RWPE2 (cell line): ENCODE measurements at places on chromosomes 6 and 20.

DNA sequence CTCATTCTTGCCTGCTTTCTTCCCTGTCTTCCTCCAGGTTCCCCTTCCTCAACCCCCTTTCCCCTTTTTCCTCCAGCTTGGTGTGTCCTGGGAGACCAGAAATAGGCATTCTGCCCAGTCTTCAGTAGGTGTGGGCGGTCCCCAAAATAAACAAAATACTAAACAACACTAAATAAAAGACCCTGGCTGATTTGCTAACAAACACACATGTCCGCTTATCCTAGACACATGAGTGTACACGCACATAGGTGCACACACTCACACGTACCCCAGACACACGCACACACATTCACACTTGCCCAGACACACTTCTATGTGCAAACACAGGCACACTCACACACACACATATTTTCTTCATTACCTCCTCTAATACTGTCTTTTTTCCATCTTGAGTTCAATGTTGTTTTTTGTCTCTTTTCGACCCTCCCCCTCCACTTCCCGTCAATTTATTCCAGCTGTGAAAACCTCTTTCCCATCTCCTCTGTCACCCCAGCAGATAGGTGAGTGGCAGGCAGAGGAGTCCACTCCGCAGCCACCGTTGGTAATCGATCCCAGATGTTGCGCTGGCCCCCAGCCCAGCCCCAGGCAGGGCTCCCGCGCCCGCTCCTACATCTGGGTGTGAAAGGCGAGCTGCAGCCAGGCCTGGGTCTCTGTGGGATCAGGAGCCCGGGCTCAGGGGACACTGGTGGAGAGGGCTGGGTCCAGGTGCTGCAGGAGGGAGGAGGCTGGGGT is 56.9 kb upstream of the FOXP4 start:
- DNase-seq = no peak

GRCh38 chr6:130269969-130270635 is 47.4 kb upstream of the SAMD3 start:
- no peak for DNase-seq

DNA sequence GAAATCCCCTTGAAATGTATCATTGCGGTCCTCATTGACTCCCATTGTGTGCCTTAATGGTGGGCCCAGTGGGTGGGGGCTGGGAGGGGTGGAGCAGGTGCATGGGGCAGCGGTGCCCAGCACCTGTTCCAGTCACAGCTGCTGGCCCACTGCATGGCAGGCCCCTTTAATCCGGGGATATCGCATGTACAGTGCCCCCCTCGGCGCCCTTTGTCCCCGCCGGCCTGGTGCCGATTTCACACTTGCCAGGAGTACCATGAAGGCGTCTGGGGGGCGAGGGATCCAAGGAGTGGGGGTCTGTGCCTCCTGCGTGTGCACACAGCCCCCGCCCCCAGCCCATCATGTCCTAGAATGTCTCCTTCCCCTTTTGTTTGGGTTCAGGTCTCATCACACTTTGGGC is 2.8 kb downstream of the SNAI1 start:
- DNase-seq = no peak

DNA sequence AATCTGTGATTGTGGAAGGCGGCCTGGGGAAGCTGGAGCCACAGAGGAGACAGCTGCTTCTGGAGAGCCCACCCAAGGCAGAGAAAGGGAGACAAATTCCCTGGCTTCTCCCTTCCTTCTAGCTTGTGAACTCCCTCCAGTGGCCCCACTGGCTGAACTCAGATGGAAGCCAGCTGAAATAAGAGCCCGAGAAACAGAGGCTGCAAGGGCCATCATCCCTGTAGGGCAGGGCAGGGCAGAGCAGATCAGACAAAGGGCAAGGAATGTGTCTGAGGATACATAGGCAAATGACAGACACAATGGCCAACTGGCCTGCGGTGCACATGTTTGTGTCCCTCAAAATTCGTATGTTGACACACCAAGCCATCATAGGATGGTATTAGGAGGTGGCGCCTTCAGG is 25.3 kb downstream of the MDFI start:
- no peak for DNase-seq

DNA sequence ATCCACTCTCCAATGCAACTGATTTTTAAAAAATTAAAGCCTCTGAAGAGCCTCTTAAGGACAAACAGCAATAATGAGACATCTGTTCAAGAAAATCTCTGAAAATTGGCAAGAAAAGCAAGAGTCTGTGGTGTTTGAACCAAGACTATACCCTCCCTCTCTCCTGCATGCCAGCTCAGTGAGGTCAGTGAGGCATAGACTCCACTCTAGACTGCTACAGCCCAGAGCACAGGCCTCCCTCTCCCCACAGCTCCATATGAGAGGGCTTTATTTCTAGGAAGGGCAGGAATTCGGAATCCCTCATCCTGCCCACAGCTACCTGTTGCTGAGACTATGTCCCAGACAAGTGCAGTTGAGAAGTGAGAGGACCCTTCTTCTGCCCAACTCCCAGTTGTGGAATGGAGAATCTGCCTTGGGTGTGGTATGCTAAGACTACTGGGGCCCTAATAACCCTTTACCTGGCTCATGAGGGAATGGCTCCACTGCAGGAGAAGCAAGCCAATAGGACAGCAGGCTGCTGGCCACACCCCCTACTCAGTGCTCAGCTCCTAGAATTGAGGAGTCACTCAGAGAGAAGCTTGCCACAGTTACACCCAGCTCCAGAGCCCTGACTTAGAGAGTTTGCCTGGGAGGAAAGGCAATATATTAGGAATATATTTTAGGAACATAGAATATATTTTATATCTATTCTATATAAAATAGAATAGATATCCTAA is 22.7 kb upstream of the HLA-DQA1 start:
- no peak for DNase-seq

- DNase-seq = no peak
These were observed 142.1 kb upstream of the STMND1 start for GRCh38 chr6:16959789-16960188.

DNA sequence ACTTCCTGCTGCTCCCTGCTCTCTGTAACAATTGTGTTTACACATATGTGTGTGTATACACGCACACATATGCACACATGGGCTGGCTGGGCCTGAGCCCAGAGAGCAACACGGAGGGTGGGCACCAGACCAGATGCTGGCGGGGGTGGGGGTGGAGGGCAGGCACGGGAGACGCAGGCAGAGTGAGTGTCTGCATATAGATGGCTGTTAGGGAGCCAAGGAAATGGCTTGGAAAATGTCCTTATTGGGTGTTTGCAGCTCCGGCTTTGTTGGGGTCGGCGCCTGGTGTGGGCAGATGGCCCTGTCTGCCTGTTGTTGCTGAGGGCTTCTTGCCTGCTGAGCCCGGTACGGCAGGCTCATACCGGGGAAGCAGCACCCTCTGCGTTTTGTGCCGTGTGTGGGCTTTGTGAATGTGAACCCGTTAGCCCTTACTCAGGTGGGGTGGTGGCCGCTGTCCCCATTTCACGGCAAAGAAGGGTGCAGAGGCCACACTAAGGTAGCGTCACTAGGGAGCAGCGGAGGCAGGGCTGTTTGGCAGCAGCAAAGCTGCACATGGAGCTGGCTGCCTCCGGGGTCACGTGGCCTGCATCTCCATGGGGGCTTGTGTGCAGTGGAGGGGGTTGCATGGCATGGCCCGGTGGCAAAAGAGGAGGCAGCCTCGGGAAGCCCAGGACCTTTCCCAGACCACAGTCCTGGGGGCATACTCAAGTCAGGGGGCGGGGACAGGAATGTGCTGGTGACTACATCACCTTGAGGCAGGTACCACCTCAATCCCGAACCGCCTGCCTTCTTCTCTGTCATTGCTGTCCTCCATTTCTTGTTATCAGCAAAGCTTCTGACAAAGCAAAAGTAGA is 47.4 kb upstream of the SRF start:
- DNase-seq = no peak

GRCh38 chr6:32664827-32665362 is 1.6 kb downstream of the HLA-DQB1 start:
- DNase-seq = no peak

GRCh38 chr6:93523365-93523764 is 104.0 kb upstream of the EPHA7 start:
- DNase-seq = no peak

GRCh38 chr6:25706314-25707014 is 48.1 kb upstream of the SLC17A4 start:
- no peak for DNase-seq

GRCh38 chr6:102390541-102390940 is 997.0 kb downstream of the GRIK2 start:
- DNase-seq = no peak

DNA sequence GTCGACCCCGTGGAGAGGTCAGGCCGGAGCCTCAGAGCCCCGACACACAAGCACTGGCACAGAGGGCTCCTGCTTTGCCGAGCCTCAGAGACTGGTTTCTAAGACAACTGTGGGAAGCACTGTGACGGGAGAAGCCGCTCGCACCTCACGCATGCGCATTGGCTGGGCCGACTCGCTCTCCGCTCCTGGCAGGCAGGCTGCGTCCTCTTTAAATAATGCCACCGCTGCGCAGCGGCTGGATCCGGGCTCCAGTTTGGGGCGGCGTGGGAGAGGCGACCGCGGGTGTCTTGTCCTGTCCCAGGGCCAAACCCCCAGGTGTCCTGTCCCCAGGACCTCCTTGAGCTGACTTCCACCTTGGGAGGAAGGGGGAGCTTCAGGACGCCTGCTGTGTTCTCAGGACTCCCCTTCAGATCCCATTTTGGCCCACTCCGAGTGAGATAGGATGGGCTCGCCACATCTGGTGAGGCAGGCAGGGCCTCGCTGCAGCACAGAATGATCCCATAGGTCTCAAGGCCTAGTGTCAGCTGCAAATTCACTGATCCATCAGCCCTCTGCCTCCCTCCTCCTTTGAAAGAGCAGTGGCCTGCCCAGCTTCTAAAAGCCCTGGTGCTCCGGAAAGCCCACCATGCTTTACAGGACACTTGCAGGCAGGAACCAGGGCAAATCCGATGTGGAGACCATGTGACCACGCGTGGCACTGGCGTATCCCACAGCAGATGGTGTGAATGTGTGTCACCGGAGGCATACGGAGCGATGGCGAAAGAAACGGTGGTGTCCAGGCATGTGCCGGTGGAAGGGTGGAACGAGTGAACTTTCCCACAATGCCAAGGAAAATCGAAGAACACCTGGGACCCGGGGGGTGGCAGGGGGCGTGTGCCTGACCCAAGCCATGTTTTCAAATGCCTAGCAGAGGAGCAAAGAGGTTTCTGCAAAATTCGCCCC is 169.3 kb upstream of the ZNF337 start:
- DNase-seq = peak; percentile 76

DNA sequence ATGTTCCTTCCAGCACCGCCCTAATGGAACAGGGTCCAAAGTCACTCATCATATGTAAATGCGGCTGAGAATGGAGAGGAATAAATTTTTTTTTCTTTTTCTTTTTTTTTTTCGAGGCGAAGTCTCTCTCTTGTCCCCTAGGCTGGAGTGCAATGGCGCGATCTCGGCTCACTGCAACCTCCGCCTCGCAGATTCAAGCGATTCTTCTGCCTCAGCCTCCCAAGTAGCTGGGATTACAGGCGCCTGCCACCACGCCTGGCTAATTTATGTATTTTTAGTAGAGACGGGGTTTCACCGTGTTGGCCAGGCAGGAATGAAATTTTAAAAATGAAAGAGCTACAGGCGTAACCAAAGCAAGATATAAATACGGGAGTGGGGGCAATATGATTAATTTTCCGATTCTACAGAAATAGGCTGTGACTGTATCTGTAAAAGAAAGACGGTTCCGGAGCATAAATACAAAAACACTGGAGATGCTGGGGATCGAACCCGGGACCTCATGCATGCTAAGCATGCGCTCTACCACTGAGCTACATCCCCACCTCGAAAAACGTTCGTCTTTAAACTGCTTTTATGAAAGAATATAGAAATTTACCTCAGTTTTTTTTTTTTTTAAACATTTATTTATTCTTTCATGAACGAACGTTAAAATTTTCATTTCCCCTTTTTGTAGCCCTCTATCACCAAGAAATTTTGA is 132.2 kb downstream of the GPX5 start:
- DNase-seq = no peak

DNA sequence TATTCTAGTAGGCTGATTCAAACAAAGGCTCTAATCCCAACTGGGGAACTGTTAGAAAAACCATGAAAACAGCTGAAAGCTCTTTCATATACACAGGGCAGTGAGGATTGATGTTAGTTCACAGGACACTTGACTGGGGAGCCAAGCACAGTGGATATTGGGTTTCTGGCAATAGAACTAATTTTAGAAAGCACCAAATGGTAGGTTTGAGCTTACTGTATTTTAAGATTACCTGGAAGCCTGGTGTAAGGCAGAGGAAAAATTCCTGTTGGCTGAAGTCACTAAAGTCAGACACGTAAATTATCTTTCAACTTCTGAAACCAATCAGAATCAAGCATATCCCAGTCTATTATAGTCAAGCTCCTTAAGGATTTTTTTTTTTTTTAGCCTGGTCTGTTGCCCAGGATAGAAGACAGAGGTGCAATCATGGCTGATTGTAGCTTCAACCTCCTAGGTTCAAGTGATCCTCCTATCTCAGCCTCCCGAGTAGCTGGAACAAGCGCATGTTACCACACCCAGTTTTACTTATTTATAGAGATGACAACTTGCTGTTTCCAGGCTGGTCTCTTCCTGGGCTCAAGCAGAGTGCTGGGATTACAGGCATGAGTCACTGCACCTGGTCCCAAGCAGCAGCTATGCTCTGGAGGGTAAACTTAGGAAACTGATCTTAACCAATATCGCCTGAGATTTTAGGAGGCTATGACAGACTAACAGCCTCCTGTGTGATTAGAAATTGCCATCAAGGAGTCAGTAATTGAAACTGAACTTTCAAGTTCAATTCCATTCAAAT is 32.5 kb upstream of the SYNCRIP start:
- no peak for DNase-seq

DNA sequence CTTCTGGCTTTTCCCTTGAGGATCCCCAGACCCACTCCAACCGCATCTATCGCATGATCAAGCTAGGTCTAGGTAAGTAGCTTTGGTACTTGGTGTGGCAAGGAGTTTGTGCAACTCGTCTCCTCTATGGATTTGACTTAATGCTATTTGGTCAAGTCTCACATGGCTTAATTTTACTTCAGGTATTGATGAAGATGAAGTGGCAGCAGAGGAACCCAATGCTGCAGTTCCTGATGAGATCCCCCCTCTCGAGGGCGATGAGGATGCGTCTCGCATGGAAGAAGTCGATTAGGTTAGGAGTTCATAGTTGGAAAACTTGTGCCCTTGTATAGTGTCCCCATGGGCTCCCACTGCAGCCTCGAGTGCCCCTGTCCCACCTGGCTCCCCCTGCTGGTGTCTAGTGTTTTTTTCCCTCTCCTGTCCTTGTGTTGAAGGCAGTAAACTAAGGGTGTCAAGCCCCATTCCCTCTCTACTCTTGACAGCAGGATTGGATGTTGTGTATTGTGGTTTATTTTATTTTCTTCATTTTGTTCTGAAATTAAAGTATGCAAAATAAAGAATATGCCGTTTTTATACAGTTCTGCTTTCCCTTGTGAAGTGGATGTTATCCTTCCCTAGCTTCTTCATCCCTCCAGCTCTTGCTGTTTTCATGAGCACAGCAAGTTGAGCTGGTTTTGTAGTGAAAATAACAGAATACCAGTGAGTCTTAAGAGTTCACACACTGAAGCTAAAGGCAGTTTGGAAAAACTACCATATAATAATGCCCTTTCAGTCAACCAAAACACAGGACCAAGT is 3.8 kb downstream of the SLC35B2 start:
- no peak for DNase-seq

DNA sequence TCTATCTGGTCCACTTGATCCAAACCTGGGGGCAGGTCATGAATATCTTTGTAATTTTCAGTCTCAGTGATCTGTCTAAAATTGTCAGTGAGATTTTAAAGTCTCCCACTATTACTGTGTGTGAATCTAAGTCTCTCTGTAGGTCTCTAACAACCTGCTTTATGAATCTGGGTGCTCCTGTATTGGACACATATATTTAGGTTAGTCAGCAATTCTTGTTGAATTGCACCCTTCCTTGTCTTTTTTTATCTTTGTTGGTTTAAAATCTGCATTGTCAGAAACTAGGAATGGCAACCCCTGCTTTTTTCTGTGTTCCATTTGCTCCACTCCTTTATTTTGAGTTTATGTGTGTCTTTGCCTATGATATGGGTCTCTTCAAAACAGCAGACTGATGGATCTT is 140.7 kb downstream of the ASCC3 start:
- DNase-seq = no peak
